ENCODE measurements at places on chromosomes 5 and 9. TPM values are rescaled to one million over a fixed set of nuclear protein-coding genes. Genes with fewer than 3 reads are reported as not detected.

DNA sequence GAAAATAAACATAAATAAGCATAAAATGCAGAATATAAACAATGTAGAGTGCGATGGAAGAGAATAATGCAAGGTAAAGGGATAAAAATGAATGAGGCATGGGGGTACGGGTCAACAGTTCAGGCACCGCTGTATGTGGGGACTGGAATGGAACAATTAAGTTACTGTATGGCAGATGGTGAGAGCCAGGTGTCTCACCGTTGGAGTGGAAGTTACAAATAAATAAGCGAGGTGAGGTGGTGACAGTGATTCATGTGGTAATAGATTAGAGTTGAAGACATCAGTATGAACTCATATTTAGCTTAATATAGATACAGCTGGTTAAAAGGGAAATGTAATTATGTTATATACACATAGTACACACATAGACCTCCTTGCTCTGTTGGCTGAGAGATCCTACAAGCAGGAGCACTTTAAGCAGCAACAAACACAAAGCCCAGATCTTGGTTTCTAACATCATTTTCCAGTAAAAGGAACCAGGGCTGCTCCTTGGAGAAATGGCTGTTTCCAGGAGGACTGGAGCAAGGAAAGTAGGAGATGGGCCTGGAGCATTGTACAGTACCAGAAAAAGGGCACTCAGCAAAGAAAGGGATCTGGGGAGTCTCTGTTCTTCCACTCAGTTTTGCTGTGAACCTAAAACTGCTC is 2.4 kb upstream of the OMD start:
- no peaks in the 10 kb centered on the region for H3K36me3 ChIP-seq
- no peak overlapping the region for H3K4me3 ChIP-seq
- H3K27ac ChIP-seq = 0 out of 2 replicates have a peak overlapping the region, but pooled peaks have one; percentile 27

Gene GMCL2
- not detected for total RNA-seq

Gene PCDHA9
- total RNA-seq = not detected

GRCh38 chr5:154179846-154180710 is 10.5 kb upstream of the GALNT10 start:
- H3K36me3 ChIP-seq = no peaks in the 10 kb centered on the region
- no peaks in the 10 kb centered on the region for H3K4me1 ChIP-seq
- no peak overlapping the region for H3K4me3 ChIP-seq
- H3K27me3 ChIP-seq = no peaks in the 10 kb centered on the region
- H3K27ac ChIP-seq = no peak overlapping the region

GRCh38 chr9:117276444-117276843 is 138.4 kb downstream of the ASTN2 start:
- no peak overlapping the region for H3K27ac ChIP-seq
- peaks cover 1% of the 10 kb centered on the region for H3K4me1 ChIP-seq
- no peak overlapping the region for H3K4me3 ChIP-seq

DNA sequence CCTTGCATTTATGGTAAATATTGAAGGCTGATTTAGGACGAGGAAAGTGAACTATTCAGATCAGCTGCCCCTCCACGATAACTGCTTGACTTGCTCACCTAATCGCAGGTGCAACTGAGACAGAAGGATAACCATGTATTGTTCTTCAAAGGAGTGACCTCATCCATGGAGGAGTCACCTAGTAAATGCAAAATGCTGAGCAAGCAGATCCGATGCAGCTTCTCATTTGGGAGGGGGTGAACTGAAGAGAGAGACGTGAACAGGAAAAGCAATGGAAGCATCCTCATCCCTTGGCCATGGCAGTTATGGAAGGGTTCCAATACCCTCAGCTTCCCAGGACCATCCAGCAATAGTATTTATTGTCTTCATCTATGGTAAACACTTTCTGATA is 47.5 kb downstream of the RASGRF2 start:
- no peak for DNase-seq
- peaks cover 44% of the 10 kb centered on the region for H3K4me1 ChIP-seq
- H3K4me3 ChIP-seq = no peak overlapping the region
- H3K27me3 ChIP-seq = no peaks in the 10 kb centered on the region
- H3K27ac ChIP-seq = peak overlapping the region; percentile 23
- peaks cover 13% of the 10 kb centered on the region for H3K36me3 ChIP-seq

All from Karpas-422 (cell line).